ENCODE measurements at places on chromosomes 12 and 14.

- no peak for DNase-seq
Measured at GRCh38 chr12:112950701-112951100, 12.4 kb downstream of the OAS3 start.

GRCh38 chr12:129550353-129550752 is 353.5 kb downstream of the TMEM132D start:
- DNase-seq, result no peak

DNA sequence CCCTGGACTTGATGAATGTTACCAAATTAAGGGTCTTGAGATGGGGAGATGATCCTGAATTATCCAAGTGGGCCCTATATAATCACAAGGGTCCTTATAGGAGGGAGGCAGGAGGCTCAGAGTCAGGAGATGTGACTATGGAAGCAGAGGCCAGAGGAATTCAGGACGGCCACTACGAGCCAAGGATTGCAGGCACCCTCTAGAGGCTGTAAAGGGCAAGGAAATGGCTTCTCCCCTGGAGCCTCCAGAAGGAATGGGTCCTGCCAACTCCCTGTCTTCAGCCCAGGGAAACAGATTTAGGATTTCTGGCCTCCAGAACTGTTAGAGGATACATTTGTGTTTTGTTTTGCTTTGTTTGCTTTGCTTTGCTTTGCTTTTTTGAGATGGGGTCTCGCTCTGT is 8.8 kb downstream of the BDKRB1 start:
- peak; percentile 21 for DNase-seq

DNA sequence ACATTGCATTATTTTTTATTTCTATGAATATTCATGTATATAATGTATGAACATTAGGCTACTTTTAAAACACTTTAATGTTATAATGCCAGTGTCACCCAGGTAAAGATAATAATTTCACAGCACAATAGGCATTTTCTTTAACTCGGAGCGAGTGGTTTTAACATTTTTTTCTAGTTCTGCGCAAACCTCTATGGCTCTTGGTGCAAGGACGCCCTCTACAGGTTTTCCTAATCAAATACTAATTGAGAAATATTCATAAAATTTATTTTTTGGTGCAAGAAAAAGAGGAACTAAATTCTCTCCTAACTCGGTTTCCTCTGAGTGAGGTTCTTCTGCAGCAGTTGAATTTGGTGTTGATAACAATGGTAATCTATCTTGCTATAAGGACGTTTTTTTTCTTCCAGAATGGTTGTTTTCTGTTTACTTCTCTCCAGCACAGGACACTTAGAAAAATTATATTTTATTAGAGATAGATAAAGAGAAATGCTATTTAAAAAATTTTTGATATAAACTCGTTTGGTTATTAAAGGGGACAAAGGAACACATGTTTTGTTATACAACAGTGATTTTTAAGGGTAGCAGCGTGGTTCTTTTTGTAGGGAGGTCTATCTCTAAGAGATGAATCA is 2.4 kb upstream of the WIF1 start:
- peak; percentile 26 for DNase-seq

DNA sequence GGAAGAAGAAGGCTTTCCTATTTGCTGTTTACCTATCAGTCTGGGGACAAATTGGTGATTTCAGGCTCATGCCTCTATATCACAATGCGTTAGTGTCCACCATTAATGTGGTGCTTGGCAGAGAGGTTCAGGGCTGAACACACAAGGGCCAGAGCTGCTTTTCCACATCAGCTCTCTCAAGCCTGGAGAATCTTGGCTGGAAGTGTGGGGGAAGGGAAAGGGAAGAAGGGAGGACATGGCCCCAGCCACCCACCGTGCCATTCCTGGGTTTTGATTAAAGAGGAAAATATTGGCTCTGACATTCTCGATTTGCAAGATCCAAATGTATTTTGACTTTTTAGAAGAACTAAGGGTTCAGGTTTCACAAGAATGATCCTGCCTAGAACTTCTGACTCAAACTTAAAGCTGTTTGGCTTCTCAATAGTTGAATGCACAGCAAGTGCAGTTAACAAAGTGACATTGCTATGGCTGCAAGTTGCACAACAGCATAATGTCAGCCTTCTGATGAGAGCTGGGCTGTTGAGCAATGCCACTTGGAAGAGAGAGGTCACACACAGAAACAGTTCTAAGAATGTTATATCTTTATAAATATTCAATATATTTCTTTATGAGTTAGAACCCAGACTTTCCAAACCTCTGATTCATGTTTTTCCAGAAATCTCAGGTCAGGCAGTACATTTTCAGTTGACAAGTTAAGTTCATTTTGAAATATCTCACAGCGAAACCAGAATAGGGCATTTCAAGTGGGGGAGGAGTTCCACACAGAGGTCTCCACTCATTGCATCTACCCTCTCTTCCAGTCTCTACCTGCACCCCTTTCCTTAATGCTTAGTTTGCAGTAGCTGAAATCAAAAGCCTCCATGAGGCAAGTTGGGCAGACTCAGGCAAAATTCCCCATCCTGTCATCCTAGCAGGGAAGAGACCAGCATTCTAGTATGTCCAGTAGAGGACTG is 25.3 kb downstream of the IGF1 start:
- no peak for DNase-seq

GRCh38 chr14:99718031-99718810 is 34.1 kb downstream of the CYP46A1 start:
- peak; percentile 1 for DNase-seq

DNA sequence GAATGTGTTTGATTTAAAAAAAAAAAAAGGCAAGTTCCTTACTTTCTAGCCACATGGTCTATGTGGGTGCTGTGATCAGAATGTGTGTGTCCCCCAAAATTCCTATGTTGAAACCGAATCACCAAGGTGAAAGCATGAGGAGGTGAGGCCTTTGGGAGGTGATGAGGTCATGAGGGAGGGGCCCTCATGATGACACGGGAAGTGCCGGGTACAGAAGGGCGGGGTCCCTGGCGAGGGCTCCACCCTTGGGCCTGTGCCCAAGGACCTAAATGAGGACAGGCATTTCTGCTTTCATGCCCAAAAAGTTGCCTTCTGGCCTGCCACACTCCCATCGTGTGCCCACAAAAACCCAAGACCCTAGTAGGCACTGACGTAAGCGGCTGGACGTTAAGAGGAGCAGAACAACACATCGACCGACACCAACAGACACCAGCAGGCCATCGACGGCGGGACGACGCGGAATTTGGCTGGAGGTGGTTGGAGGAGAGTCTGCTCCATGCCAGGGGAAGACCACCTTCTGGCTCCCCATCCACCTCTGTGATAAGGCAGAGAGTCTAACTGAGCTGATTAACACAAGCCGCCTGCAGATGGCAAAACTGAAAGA is 211.8 kb downstream of the FOXN3 start:
- DNase-seq, result no peak

DNA sequence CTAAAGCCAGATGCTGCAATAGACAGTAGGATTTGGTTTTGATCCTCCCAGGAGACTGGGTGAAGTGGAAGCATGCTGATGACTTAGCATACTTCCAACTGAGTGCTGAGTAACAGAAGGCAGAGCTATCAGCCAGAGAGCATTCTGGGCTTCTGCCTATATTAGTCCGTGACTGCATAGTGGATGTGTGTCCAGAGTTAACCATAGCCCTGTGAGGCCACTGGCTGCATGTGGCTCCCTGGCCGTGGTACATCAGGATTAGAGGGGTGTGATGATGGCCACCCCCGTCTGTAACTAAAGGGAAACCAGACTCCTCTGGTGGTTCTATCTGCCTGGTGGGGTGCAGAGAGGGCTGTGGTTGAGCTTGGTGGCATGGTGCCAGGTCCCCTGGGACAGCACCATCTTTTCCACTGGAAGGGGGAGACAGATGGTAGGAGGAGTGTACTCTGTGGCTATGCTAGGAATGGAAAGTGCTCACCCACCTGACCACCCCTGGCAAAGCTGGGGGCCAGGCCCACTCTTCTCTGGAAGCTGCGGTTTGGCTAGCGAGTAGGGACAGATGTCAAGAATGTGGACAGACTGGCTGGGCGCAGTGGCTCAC is 27.4 kb downstream of the ABCD4 start:
- DNase-seq, result no peak

GRCh38 chr12:49974677-49975317 is 2.0 kb downstream of the AQP6 start:
- no peak for DNase-seq

DNA sequence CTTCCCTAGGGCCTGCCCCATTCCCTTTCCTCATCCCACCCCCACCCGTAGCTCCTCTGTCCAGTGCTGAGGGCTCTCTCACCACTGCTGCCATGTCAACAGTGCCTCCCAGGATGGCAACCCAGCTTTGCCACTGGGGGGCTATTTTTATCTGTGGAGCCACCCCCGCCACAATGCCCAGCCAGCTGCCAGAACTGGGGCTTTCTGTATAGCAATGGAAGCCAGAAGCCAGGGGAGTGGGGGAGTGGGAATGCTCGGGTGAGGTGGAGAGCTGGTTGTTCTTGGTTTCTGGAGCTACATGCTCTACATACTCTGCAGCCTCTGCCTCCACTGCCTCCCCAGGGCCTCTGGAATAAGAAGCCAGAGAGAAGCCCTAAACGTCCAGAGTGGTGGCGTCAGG is 8.9 kb downstream of the PDE1B start:
- DNase-seq, result no peak

DNA sequence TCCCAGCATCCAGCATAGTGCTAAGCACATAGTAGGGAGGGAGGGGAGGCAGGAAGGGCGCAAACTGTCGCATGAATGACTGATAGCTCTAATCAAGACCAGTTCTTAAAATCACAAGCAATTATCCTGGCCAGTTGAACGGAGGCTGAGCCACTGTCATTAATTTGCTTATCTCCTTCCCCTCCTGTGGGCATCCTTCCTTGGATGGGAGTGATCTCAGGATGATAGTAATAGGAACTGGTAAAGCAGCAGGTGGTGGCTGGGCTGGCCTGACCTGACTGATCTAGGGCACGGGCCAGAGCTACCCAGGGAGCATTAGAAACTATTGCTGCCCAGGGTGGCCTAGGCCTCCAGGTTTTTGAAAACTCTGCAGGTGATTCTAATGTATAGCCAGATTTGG is 97.0 kb downstream of the BEGAIN start:
- DNase-seq, result no peak

DNA sequence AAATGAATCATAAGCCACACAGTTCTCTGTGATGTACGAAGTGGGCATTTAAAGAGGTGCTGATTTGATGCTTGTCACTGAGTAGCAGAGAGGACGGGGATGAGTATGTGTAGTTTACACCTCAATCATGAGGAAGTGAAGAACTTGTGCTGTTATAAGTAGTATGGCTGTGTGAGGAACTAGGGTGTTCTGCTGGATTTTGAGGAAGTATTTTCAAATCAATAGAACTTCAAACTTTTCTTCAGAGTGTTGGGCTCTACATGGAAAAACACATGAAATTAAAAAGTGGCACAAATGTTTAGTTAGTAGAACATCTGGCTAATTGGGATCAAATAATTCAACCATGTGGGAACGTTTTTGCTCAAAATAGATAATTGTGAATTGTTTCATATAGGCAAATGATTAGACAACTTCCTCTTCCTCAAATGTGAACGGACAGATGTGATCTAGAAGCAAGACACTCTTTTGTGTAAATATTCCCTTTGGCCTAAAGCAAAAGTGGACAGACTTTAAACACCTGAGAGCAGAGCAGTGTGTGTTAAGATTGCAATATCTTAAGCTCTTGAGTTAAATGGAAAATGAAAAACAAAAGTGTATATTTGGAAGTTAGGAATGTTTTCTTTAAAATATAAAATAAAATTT is 168.5 kb downstream of the NAV3 start:
- no peak for DNase-seq

- DNase-seq, result no peak
Measured at GRCh38 chr12:124475295-124476010, 92.0 kb downstream of the NCOR2 start.

- DNase-seq, result no peak
Measured at GRCh38 chr12:108905725-108906124, 25.8 kb downstream of the DAO start.

GRCh38 chr12:14664434-14665023 is 31.9 kb downstream of the GUCY2C start:
- peak; percentile 23 for DNase-seq

DNA sequence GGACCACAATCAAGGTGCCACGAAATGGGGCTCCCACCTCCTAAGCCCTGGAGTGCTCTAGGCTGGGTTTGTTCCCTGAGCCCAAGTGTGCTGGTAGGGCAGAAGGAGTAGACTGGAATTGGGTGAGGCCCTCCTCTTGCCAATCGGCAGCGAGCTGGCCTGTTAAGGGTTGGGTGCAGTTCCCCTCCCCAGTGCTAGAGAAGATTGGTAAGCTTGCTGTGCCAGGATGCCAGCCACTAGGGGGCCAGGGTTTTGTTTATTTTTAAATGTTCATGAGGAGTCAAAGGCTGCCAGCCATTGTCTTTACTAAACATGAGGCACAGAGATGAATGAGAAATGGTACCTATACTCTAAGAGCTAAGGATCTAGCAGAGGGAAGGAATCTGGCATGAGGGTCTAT is 79.7 kb downstream of the SPTB start:
- no peak for DNase-seq

DNA sequence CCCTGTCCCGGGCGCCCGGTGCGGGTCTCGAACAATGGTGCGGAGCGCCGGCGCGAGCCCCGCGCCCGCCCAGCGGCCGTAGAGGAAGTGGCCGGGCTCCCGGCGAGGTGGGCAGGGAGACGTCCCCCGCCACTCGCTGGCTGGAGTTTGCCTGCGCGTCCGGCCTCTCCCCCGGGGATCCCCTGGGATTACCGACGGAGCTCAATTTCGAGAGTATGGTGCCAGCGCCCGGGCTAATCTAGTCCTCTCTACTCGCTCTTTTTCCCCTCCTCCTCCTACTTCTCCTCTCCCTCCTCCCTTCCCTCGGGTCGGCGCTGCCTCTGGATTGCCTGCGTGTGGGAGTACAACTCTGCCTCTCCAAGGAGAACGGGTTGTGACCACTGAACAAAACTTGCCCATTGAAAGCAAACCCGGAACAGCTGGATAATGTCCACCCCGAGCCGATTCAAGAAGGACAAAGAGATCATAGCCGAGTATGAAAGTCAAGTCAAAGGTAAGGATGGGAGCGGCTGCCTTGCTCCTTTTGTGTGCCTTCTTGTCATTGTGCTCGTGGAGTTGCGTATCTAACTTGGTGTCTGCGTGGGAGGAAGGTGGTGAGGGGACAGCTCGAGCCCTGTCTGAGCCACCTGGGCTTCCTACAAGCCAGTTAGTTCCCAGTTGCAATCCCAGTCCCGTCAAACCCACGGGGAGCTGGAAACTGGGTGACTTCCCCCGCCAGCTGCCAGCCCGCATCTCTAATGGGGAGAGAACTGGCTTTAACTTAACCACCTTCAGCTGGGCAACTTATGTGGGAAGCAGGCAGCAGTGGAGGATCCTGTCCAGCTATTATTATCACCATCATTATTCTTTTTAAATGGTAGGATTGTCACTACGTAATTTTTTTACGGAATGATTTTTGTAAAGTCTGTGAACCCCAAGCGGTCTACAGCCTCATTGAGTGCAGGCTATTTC is at the start of gene SRGAP1:
SRGAP1 (plus strand) TSS at position 310 of the 951 bp plus-strand sequence; CDS start at position 427, 117 bp downstream.
- peak; percentile 36 for DNase-seq

GRCh38 chr12:25518512-25518911 is 34.6 kb downstream of the LMNTD1 start:
- no peak for DNase-seq

Data from HEK293T (cell line).